ENCODE measurements at places on chromosomes 13 and 19. TPM values are rescaled to one million over a fixed set of nuclear protein-coding genes. Genes with fewer than 3 reads are reported as not detected.

NEK5 gene
- total RNA-seq, result 0.11 TPM

ZNF132 gene
- 1.3 TPM for total RNA-seq

KLF1 gene
- not detected for total RNA-seq

DNA sequence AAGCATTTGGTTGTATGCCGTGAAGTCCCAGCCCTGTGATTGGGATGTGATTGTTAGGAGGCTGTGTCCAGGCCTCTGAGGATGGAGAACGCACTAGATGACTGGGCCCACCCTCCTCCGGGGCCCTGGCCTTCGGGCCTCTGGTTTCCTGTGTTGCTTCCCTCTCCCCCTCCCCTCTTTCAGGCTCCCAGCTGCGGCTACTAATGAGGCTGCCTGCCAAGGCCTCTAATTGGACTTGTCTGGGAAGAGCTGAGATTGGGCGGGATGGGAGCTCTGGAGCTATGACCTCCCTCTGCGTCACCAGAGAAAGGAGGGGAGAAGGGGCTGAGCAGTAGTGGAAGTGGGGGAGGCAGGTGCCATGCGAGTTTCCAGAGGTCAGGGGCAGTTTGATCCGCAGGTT lies 9.9 kb downstream of the PTH2 start:
- DNase-seq, result no peak

- peak; percentile 35 for DNase-seq
These were observed 65.1 kb upstream of the GTF3A start for GRCh38 chr13:27359199-27359821.

DNA sequence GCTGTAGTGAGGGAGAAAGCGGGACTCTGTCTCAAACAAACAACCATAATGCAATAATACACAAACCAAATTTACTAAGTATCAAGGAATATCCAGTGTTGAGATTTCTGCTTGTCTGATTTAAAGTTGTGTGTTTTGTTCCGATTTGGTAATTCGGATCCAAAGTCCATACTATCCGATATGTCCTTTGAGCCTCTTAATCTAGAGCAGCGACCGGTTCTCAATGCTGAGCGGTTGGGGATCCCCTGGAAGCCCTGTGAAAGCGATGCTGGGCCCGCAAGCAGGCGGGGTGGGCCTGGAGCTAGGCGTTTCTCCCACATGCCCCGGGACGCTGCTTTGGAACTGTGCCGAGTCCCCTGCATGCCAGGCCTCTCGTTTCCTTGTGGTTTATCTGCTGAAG lies 20.2 kb downstream of the C19orf44 start:
- no peak for DNase-seq

DNA sequence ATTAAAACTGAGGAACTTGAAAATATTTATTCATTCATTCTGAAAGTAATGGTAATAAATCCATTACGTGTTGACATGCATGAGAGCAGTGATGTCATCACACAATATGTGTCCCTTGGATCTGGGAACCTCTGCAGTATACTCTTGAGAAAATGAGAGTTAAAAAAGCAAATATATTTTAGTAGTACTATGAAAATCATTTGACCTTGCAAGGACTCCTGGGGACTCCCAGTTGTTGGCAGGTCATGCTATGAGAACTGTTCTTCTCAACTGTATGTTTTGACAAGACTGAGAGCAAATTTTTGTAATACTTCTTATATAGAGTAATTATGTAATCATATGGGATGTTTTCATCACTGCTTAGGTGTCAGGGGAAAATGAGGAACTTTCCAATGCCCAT lies 249.4 kb downstream of the PCCA start:
- no peak for DNase-seq

DNA sequence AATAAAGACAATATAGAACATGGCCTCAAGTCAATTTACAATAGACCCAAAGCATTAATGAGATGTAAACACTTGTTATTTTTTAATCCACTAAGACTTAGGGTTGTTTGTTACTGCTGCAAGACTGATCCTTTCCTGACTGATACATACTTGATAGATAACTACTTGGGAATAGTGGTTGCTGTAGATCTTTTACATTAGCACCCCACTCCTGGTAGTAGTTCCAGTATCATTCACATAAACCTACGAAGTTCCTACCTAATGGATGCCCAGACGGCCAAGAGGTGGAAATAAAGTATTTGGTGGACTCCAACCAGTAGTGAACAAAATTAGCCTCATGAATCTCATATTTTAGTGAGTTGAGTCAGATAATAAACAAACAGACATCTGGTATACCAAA lies 26.9 kb downstream of the ADGRE1 start:
- DNase-seq, result no peak

DNA sequence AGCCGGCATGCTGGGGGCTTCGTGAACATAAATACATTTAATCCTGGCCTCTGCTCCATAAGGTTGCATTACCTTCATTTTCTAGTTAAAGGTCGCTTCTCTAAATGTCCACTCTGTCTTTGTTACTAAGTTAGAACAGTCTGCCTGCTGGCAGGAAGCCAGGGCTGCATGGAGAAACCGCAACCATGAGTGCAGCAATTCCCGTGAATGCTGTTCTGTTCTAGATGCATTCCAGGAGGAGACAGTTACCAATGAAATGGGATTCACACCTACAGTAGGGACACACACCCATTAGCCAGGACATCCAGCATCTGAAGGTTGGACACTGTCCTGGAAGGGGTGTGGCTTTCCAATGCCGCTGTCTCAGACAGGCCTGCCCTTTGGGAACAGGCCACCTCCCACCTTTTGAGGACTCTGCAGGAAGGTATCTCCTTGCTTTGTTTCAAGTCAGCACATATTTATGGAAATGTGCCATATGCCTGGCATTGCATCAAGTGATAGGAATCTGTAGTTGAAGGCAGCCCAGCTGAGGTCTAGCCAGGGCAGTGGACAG lies 129.7 kb downstream of the SLC7A1 start:
- peak; percentile 80 for DNase-seq

DNA sequence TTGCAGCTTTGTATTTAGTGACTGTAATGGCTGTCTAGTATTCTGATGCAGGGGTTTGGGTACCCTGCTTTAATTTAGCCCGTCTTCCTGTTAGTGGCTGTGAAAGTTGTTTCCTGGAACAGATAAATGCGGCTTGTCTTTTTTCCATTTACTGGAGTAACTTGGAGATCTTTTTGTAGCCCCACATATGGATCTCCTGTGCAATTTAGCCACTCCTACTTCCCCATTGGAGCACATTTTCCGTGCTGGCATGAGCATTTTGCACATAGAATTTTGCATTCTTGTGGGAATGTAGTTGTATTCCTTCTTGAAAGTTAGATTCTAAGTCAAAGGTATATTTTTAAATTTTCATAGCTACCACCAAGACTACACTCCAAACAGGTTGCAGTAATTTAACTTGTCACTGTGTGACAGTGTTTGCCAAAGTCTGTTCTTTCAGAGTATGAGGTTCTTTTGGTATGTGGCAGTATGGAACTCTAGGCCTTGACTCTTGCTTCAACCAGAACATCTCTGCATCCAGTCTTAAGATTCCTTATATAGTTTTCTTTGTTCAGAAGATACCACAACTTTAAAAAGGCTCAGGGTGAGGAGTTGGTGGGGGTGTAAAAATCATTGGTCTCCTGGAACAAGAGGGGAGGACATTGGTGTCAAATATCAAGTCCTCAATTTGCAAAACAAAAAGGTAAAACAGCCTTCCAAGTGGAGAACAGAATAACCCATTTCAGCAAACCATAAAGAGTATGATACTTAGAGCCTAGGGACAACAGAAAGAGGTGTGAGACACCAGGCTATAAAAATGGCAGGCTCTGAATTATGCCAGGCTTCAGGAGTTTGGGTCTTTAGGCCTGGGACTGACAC lies 21.1 kb upstream of the CCDC97 start:
- DNase-seq, result no peak

DNA sequence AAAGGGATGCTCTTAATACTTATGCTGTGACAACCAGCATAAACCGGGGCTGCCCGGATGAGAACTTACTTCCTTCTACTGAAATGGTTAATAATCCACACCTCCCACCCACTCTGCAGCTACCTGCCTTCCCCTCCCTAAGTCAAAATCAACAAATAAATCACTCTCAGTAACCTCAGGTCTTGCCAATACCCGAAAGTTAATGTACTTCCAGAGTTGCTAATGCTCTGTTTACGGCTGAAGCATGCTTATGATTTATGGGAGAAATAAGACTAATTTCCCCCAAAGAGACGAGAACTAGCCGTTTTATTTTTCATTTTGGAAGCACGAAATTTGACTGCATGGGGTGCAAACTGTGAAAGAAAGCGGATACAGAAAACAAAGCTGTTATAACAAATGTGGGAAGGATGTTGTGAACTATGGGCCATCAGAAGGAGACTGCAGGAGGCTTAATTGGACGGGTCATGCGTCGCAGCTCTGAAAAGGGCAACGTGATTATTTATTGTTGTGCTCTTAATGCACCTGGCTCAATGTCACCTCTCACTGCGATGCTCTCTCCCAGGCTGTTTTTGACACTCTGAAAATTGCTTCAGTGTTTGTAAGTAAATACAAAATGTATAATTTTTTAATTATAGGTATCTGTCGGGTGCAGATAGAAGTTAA lies 114.0 kb upstream of the SLC7A1 start:
- no peak for DNase-seq

GRCh38 chr13:24123761-24124160 lies 36.8 kb upstream of the SPATA13 start:
- DNase-seq, result no peak

- DNase-seq, result peak; percentile 49
These were observed 685 bp downstream of the VWA8 start for GRCh38 chr13:41960211-41960636.
